ENCODE measurements at places on chromosomes 3 and 15.

DNA sequence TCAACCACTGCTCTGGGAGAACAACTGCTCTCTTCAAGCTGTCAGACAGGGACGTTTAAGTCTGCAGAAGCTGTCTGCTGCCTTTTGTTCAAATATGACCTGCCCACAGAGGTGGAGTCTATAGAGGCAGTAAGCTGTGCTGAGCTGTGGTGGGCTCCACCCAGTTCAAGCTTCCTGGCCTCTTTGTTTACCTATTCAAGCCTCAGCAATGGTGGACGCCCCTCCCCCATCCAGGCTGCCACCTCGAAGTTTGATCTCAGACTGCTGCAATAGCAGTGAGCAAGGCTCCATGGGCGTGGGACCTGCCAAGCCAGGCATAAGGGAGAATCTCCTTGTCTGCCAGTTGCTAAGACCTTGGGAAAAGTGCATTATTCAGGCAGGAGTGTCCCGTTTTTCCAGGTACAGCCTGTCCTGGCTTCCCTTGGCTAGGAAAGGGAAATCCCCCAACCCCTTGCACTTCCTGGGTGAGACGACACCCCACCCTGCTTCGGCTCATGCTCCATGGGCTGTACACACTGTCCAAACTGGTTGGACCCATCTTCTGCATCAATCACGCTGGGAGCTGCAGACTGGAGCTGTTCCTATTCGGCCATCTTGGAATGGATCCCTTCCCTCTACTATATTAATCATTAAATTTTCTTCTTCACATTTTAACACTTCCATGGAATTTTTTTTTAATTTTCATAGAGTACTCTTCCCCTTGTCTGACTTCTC, 167.0 kb upstream of the UBE2E2 start:
- DNase-seq: peak; percentile 66

DNA sequence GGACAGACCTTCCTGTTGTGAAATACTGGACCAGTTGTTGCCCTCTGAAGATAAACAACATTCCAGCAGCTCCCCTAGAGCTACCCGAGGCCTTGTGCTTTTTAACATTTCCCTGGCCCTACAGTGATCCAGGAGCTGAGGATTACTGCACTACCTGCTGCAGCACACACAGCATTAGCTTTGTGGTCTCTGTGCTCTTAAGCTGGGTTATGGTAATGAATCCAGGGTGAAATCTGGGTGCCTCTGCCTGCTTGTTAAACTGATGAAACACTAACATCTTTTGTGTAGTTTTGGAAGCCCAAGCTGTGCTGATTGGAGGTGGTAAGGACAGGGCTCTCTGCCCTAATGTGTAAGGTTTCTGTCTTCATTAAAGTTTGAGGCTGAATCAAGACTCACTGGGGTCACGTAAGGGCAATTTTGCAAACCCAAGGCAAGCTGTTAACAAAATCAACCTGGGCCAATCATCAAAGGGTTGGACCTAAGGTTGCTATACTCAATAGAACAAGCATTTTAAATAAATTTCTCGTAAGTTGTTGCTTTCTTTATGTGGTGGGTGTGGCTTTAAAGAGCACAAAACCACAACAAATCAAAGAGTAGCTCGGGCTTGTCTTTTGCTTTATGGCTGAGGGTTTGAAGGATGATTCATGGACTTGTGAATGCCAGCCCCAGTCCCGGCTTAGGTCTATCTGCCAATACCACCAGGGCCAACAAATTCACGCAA, 183.9 kb downstream of the TPRG1 start:
- peak; percentile 28 for DNase-seq

- no peak for DNase-seq
Measured at GRCh38 chr3:33810545-33810944, 12.1 kb downstream of the PDCD6IP start.

DNA sequence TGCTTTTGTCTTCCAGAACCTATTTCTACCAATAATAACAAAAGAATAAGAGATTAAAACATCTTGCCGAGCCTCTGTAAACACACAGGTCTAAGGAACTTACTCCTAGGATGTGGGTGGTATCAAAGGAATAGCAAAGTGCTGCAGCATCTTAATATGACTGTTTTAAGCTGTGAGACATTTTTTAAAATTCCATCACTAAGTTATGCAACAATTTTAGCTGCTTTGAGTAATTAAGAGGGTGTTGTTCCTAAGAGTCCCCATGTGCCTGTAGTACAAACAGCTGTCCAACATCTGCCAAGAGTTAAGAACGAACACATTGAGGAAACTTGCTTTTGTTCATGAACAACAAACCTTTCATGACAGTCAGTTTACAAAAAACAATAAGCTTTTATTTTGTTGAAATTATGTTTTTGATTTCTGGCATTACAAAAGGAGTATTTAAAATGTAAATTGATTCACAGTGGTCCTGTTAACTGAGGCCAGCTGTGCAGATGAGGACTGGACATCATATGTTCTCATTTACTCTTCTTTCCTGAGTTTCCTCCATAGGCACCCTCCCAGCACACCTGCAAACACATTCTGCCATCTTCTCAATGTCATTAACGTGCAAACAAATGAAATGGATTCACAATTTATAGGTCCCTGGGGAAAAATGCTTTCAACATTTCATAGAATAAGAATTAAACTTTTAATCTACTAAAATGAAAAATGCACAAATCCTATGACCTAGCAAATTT, 337.3 kb upstream of the ARHGEF26 start:
- no peak for DNase-seq

DNA sequence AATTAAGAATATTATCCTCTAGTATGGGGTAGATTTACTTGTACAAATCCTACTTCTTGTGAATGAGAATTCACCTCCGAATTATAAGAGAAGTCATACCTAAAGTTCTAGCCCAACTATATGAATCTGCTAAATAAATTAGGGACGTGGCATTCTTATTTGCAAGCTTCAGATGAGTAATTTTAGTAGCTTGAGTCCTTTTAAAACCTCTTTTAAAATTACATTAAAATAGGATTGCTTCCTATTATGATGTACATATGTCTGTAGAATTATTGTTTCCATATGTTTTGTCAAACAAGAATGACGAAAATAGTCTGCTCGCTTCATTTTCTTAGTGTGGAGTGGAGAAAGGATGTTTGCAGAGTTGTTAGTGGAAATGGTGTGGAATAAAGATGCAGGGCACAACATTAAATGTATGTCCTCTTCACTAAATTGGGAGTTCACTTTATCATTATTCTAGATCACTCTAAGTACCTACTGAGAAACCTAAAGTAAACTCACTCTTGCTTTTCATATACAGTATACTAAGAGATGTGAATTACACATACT, 59.4 kb downstream of the CMSS1 start:
- DNase-seq: no peak

DNA sequence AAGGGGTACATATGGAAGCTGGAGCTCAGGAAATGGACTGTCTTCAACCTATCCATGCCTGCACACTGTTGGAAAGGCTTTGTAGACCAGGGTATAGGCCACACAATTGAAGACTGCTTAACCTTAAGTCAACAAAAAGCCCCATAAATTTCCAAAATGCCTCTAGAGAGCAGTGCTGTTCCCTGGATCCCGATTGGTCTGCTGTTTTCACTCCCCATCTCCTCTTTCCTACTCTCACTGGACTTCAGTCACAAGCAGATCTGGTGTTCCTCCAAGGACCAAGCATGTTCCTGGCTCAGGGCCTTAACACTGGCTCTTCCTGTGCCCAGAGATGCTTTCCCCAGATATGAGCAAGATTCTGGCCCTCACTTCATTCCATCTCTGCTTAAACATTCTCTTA, 22.8 kb upstream of the LRRC34 start:
- DNase-seq: no peak

GRCh38 chr15:63430766-63431451, 49.3 kb upstream of the CA12 start:
- no peak for DNase-seq

DNA sequence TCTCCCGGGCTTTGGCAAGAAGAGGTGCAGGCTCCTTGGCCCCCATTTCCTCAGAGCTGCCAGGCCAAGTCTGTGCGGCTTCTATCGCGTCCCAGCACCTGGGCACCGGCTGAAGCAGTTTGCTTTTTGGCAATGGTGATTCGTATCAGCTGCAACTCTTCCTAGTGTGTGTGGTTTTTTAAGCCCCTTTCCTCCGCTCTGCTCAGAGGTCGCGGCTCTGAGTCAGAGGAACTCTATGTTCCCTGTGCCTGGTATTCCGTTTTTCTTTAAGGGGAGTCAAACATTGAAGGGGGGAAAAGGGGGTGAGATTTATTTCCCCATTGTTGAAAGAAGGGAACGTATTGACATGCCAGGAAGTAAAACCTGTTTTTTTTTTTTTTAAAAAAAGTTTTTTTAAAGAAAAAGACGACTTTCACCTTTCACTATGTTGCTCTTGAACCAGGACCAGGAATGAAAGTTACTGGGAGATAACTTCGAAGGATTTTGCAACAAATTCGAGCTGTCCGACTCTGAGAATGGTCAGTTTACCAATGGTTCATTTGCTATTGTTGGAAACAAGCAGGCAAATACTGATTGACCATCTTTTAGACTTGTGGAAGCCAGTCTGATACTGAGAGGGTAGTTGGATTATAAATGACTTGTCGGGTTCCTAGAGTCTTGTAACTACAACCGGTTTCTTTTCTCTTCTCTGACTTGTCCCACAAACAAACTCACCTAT, 1.1 kb downstream of the ARMC8 start:
- DNase-seq: no peak

DNA sequence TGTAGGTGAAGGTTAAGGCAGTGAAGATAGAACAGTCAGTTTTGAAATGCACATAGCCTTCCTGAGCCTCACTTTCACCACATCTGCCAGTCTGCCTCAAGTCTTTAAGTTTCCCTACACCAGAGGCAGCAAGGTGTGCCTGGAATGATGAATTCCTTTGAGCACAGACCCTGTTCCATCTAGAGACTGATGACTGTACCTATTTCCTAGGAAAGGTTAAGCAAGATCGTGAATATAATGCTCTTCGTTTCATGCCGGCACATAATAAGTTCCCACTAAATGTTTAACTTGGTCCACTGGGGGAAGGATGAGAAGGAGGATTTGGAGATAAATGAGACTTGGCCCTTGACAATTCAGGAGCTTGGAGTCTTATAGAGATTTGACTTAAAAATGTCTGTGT, 141.9 kb downstream of the LPP start:
- no peak for DNase-seq

GRCh38 chr3:25957026-25957425, 167.1 kb downstream of the OXSM start:
- no peak for DNase-seq

- no peak for DNase-seq
Measured at GRCh38 chr3:13420831-13421765, 976 bp upstream of the NUP210 start.

- no peak for DNase-seq
Measured at GRCh38 chr15:100834731-100835130, 44.9 kb upstream of the ALDH1A3 start.

- DNase-seq: no peak
Measured at GRCh38 chr3:148735597-148735996, 37.9 kb downstream of the AGTR1 start.

DNA sequence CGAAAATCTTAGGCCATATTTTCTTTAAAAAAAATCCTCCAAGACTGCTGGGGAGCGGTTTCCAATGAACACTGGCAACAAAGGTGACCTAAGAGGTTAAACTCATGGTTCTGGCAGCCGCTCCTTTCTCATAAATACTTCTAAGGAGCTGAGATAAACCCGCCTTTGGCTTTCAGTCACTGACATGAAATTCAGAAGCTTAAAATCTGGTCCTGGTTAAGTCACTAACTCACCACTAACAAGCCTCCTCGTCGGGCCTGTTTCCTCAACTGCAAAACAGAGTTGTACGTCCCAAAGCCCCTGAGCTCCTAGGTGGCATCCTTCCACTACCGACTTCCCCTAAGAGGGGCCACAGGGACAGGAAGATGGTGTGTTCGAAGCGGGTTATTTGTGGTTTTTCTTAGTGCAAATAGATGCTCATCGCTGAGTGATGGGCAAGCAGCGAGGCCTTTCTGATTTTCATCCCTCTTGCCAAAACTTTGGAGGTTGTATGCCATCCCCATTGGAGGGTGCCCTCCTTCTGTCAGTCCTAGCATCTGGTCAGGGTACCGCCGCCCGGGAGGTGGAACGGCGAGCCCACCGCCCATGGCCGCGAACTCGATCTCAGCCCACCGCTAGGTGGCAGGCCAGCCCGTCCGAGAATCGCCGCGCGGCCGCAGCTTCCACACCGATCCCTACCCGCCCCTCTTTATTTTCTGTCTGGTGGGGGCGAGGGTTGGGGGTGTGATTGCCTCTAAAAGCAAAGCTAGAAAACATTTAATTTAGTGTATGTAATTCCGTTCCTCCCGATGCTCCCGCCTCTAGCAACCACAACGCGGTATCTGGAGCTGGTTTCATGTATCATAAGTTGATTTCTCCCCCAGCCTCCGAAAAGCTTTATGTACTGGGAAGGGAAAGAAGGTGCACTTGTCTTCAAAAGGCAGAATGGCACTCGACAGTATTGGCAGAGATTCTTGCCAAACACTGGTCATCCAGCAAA, 4.6 kb downstream of the BCL6 start:
- peak; percentile 78 for DNase-seq

- no peak for DNase-seq
Measured at GRCh38 chr3:135975053-135975452, 9.5 kb downstream of the PPP2R3A start.

DNA sequence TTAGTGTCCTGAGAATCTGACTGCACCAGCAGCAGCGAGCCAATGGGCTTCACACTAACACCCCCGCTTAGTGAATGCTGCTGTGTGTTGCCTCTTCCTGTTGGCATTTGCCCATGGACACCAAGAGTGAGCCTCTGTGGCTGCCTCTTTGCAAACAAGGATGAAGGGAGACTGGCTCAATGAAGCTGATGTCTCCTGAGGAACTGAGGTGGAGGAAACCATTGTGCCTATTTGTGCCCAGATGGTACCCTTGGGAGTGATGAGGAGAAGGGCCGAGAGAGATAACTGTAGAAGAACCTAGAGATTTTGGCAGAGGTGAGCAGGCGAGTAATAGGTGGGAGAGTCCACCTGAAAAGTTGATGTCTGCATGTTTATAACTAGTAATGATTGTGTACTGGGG, 51.2 kb downstream of the IL20RB start:
- DNase-seq: no peak

- no peak for DNase-seq
Measured at GRCh38 chr3:119380697-119381096, 82.7 kb downstream of the TMEM39A start.

GRCh38 chr3:68773401-68773800, 158.9 kb downstream of the TAFA4 start:
- no peak for DNase-seq

DNA sequence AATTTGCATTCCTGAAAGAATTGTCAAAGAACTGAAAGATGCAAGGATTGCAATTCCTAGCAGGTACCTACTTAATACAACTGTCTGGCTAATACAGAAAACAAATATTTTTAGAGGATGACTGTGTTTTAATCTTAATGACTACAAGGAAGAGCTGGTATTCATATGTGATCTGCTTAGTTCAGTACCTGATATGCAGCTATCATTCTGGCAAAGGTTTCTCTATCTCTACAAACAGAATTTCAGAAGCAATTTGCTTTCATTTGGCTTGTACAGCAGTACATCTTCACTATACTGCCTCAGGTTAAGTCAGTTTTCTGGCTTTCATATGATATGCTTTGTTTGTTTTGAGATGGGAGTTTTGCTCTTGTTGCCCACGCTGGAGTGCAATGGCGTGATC, 51.3 kb downstream of the TBL1XR1 start:
- DNase-seq: no peak

GRCh38 chr15:62068071-62068809, 1.5 kb downstream of the C2CD4A start:
- DNase-seq: peak; percentile 80

GRCh38 chr3:36364260-36364659, 16.0 kb upstream of the STAC start:
- DNase-seq: no peak
